ENCODE measurements at places on chromosomes 3 and 15. TPM values are rescaled to one million over a fixed set of nuclear protein-coding genes. Genes with fewer than 3 reads are reported as not detected.

- H3K27me3 ChIP-seq, result no peaks in the 10 kb centered on the region
- no peak overlapping the region for H3K4me3 ChIP-seq
- no peaks in the 10 kb centered on the region for H3K4me1 ChIP-seq
- H3K27ac ChIP-seq, result no peak overlapping the region
- DNase-seq, result no peak
Measured at GRCh38 chr15:87224404-87224803, 1032.1 kb downstream of the NTRK3 start.

DNA sequence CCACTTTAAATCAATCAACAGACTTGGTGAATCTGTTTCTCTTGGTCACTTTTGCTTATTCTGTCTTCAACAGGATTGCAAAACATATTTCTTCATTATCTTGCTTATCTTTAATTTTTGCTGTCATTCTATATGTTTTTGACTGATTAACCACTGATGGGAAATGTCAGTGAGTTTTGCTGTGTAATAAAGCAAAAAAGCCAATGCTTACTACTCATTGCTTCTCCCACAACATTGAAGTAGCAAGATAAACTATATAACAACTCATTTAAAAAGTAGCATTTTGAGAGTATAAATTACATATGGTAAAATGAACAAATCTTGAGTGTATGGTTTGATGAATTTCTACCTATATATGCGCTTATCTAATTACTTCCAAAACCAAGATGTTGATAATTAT is 892 bp downstream of the CD200R1L start:
- no peak overlapping the region for H3K4me3 ChIP-seq
- H3K36me3 ChIP-seq, result no peaks in the 10 kb centered on the region
- no peaks in the 10 kb centered on the region for H3K27me3 ChIP-seq
- no peak for DNase-seq

DNA sequence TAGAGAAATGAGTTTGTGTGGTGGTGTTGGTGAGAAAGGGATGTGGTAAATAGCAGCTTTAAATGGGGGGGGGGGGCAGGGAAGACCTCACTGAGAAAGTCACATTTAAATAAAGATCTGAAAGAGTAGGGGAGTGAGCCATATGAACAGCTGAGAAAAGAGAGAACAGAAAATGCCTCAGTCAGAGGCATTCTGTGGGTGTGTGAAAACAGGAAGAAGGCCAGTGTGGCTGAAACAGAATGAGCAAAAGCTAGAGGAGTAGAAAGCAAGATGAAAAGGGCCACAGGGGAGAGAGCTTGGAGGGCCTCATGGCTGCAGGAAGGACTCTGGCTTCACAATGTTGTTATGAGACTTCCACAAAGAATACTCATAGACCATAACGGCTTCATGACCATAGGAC is 783.3 kb downstream of the ZPLD1 start:
- H3K4me3 ChIP-seq, result no peak overlapping the region
- no peak for DNase-seq
- H3K36me3 ChIP-seq, result no peaks in the 10 kb centered on the region
- no peak overlapping the region for H3K27ac ChIP-seq

- H3K36me3 ChIP-seq, result no peaks in the 10 kb centered on the region
- H3K4me3 ChIP-seq, result no peak overlapping the region
- peaks cover 6% of the 10 kb centered on the region for H3K4me1 ChIP-seq
Measured at GRCh38 chr3:11145888-11146287, 8.4 kb upstream of the HRH1 start.

DNA sequence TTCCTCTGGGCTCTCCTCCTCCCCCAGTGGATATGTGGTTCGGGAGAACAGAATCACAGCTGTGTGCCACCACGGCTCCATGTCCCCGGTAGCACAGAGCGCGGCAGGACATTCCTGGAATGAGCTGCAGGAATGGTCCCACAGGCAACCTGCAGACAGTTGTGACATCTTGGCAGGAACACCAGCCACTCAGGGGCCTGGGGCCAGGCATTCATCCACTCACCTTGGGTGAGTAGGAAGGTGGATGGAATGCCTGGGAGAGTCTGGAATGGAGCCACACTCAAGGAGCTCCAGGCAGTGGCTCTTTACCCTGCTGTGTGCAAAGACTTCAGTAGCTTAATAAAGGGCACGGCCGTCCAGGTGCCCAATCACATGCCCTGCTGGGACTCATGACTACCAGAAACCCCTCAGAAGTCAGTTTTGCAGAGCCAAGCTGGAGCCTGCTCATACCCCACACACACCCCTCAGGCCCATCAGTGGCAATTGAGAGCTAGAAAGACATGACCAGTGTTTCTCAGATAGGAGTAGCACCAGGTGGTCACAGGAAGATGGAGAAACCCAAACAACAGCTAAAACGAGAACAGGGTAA is 117.3 kb upstream of the PRR20G start:
- H3K36me3 ChIP-seq, result no peaks in the 10 kb centered on the region
- DNase-seq, result peak; percentile 82
- peaks cover 16% of the 10 kb centered on the region for H3K4me1 ChIP-seq
- no peak overlapping the region for H3K27ac ChIP-seq

GRCh38 chr3:113104357-113105092 is 106.8 kb upstream of the BOC start:
- no peaks in the 10 kb centered on the region for H3K4me1 ChIP-seq
- H3K4me3 ChIP-seq, result no peak overlapping the region
- H3K27ac ChIP-seq, result no peak overlapping the region
- no peaks in the 10 kb centered on the region for H3K27me3 ChIP-seq
- H3K36me3 ChIP-seq, result no peaks in the 10 kb centered on the region
- no peak for DNase-seq

CHDH gene
- total RNA-seq, result 17.3 TPM

- H3K27me3 ChIP-seq, result no peaks in the 10 kb centered on the region
- H3K36me3 ChIP-seq, result no peaks in the 10 kb centered on the region
- DNase-seq, result no peak
- no peak overlapping the region for H3K4me3 ChIP-seq
- H3K27ac ChIP-seq, result no peak overlapping the region
Measured at GRCh38 chr15:44066211-44066827, 128.8 kb downstream of the FRMD5 start.

DNA sequence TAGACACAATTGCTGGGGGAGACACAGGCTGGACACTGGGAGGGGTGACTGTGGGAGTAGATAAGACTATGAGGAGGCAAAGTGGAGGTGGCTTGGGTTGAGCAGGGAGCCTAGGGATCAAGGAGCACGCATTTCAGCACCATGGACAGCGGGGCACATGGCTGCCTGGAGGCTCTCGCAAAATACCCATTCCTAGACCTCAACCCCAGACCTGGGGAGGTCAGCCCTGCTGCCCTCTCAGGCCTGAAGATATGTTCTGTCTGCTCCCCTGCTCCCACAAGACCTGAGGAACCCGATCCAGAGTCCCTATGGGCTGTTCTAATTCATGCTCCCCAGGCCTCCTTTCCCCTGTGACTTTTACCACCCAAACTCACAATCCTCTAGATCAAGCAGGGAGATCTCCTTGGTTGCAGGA is 16.0 kb upstream of the CPEB1 start:
- no peaks in the 10 kb centered on the region for H3K4me1 ChIP-seq
- H3K27ac ChIP-seq, result no peak overlapping the region
- no peak for DNase-seq
- H3K4me3 ChIP-seq, result no peak overlapping the region
- no peaks in the 10 kb centered on the region for H3K36me3 ChIP-seq

SPATA12 gene
- 0.15 TPM for total RNA-seq

RLBP1 gene
- total RNA-seq, result not detected

CDHR4 gene
- total RNA-seq, result 9.6 TPM

DNA sequence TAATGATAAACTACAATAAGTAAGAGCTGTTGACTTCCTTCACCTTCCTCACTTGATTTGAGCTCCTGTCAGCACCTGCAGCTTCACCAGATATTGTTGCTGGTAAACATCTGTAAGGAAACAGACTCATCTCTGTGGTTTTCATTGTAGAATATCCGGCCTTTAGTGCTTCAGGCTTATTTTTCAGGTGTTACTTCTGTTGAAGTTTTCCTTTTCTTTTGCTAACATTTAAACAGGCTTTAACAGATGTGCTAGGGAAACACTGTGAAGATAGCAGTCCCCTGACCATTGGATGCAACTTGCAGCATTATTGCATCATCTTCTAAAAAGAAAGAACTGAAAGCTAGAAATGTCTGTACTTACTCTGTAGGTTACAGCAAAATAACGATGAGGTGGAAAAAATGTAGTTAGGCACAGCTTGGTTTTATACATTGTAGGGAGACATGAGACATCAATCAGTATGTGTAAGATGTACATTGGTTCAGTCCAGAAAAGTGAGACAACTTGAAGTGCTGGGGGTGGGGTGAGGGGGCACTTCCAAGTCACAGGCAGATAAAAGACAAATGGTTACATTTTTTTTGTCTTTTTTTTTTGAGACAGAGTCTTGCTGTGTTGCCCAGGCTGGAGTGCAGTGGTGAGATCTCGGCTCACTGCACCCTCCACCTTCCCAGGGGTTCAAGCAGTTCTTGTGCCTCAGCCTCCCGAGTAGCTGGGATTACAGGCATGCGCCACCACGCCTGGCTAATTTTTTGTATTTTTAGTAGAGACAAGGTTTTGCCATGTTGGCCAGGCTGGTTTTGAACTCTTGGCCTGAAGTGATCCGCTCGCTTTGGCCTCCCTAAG is 10.2 kb downstream of the EDEM1 start:
- DNase-seq, result no peak
- no peak overlapping the region for H3K4me3 ChIP-seq
- peak overlapping the region; percentile 51 for H3K27ac ChIP-seq
- H3K27me3 ChIP-seq, result no peaks in the 10 kb centered on the region
- H3K4me1 ChIP-seq, result peaks cover 65% of the 10 kb centered on the region
- peaks cover 39% of the 10 kb centered on the region for H3K36me3 ChIP-seq

DNA sequence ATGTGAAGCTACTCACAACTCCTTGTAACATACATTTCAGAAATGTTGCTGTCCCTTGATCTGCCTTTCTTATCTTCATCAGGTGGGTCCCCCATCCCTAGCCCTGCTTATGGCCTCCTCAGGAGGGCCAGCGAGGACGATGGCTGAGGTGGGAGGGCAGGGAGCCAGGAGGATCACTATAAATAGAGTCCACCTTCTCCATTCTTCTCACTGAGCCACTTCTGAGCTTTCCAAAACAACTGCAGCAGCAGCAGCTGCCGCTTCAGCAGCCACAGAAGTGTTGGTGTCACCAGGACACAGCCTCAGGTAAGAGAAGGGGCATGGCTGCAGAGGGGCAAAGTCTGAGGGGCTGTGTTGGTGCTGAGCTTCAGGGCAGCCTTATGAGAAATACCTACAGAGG is 53.5 kb downstream of the ANAPC13 start:
- H3K36me3 ChIP-seq, result no peaks in the 10 kb centered on the region
- H3K27ac ChIP-seq, result no peak overlapping the region
- no peak for DNase-seq
- no peaks in the 10 kb centered on the region for H3K27me3 ChIP-seq

DNA sequence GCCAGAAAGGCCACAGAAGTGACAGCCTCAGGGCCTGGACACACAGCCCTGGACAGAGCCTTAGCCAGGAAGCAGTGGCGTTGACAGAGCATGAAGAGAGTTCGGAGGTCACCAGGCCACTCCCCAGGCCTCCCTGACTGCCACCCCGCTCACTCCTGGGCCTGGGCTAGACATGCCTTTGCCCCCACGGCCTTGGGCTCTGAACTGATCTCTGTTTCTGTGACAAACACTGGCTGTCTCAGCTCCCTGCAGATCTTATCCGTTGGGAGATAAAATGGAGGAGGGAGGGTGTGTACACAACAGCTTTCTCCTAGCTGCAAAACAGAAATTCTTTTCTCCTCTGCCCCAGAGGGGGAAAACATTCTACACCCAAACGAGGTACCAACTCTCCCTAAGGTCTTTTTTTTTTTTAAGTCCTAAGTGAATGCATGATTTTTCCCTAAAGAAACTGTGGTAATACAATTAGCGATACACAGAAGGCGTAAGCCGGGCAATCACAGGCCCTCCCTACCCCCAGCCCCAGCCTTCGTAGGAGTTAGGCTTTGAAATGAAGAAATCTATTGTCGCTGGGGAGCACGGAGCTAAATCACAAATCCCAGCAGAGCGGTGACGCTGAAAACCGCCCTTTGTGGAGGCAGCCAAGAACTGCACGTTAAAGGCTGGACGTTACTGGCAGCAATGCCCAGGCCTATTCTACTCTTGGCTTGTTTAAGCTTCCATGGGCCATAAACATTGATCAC is 45.0 kb downstream of the SRGAP3 start:
- H3K4me1 ChIP-seq, result no peaks in the 10 kb centered on the region
- H3K4me3 ChIP-seq, result no peak overlapping the region
- H3K27me3 ChIP-seq, result no peaks in the 10 kb centered on the region
- DNase-seq, result no peak

AP3B2 gene
- total RNA-seq, result 3.0 TPM

Data from lower lobe of right lung (tissue), 2 donors.